T-cell (primary cell): ENCODE measurements at places on chromosomes 11 and 22.

DNA sequence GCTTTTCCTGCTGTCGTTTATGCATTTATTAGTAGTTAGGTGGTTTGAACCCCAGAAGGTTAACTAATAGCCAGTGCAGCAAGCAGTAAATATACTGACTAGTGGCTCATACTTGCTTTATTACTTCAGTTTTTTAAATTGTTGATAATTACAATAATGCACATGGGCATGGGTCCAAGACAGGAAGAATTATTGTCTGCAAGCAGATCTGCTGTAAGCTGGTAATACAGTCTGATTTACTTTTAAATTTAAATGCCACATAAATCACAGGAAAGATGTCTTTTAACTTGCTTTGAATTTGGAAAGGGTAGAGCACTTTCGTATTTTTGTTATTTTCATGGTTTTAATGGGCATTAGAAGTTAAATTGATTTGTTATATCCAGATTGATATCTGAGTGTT lies 27.1 kb downstream of the APLP2 start:
- no peak for DNase-seq

DNA sequence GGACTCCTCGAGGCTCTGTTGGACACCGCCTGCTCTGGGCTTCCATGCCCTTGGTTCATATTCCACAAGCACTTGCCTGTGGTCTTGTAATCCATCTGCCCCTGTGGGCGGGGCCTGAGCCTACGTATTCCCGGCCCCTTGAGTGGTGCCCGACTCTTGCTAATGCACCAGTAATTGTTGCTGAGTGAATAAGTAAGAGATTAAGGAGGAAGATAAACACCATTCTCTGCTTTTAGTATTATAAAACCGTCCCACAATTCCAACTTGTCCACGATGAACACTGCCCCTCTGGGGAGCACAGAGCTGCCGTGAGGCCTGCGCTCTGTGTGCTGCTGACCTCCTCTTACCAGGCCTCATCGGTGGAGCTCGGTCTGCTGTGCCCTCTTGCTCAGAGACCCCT lies 50.3 kb downstream of the MICAL2 start:
- no peak for DNase-seq

DNA sequence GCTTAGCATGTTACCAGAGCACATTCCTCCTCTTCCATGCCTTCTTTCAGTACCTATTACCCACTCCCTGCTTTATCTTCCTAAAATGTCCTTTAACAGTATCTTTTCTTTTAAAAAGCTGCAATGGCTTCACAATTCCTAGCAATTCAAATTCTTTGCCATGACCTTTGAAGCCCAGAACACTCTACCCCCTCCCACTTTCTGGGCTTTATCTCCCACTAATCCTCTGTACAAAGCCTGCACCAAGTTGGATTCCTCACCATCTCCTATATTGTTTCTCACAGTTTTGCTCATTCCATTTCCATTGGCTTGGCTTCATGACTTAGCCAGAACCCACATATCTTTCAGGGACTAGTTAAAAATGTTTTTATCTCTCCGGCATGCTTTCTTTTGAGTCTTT lies 80.9 kb downstream of the FAM76B start:
- no peak for DNase-seq

- DNase-seq: no peak
Measured at GRCh38 chr22:40218152-40218551, 40.4 kb downstream of the TNRC6B start.

- peak; percentile 17 for DNase-seq
Measured at GRCh38 chr22:34111210-34111824, 191.0 kb upstream of the LARGE1 start.

DNA sequence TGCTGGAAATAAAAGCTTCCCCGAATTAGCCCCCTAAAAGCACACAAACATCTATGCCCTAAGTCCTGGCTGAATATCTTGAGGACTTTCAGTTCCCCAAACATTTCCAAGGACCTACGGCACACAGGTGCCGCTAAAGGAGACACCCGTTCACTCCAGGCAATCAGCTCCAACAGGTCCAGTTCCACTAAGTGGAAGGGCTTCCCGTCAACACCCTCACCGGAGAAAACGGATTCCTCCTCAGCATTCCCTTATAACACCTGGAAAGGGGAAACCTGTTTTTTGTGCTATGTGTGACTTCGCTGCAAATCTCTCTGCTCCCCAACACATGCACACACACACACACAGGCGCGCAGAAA lies 3.9 kb downstream of the TENM4 start:
- no peak for DNase-seq

DNA sequence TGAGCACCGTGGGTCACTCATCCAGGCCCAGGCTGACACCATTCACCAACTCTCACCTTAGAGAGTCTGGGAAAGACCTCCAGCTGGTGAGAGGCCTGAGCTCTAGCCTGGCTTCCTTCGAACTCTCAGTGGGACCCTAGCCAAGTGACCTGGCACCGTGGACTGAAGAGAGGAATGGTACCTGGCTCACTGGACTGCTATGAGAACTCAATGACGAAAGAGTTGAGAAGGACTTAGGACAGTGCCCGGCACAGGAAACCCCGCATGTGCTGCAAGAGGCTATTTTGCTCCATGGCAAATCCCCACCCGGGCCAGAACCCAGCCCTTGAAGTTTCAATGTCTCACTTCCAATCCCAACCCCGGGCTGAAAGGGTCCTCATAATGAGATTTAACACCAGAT lies 605 bp upstream of the RAPSN start:
- no peak for DNase-seq

DNA sequence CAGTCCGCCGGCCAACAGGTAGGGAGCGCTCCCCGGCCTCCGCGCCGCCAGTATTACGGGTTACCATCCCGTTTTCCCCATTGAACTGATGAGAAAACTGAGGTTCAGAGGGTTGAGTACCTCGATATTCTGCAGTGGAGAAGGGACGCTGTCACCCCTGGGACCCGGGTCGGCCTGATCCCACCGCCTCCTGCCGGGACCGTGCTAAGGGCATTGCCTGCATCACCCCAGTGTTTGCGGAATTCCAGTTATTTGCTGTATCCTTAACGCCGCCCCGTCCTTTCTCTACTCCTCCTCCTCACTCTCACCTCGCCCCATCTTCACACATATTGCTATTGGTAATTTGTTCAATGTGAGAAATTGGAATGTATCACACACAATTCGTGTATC lies 370 bp upstream of the A4GALT start:
- no peak for DNase-seq

DNA sequence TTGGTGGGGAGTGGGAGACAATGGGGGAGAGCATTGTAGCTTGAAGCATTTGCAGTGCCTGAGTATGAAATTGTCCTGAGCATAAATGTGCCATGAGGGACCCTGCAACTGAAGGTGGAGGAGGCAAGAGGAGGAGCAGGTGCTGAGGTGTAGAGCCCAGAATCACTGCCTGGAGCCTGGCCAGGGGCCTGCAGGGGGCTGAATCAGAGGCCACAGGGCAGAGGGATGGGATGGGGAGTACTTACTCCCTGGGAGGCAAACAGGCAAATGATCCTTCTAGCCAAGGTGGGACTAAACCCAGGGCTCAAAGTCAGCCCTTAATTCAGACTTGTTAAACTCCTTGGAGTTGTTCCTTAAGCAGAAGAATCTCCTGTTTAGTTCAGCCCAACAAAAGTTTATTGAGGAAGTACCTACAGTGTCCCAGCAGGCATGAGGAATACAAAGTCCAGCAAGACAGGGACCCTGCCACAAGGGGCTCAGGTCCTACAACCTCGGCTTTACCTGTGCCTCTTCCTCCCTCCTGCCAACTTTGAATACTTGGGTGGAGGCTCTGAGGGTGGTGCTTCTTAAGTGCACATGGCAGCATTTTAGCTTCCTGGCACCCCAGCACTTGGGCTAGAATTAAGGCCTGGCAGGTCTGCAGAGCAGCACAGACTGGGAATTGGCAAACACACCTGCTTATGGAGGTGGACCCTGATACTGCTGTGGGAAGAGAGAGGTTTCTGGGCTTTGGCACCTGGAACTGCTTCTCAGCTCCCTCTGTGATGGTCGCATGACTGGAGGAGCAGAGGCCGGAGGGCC lies 20.0 kb downstream of the MICAL2 start:
- no peak for DNase-seq

- no peak for DNase-seq
Measured at GRCh38 chr11:46948378-46949131, 12.0 kb downstream of the CSTPP1 start.

DNA sequence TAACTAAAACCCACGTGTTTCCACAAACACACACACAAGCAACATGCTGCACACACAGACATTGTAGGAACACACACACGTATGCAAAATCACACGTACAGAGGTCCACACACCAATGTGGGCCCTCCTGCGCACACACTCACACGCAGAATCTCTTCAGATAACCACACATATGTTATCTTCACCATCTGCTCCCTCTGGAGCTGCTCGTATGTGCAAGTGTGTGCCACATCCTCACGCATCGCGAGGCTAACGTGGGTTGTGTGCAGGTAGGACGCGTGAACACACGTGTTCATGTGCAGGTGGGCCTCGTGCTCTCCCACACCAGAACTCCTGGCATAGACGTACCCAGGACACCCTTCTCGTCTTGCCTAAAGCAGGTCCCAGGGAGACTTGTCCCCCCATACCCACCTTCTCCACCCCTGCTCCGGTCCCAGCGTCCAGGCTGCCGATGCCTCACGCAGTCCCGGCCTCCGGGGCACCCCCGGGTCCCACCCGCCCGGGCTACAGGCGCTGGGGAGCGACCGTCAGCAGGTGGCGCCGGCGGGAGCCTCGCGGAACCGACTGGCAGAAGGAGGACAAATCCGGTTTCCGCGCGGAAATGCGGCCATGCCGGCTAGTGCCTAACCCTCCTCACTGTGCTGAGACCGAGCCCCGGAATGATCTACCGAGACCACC lies 10.3 kb upstream of the IGSF9B start:
- peak; percentile 57 for DNase-seq

DNA sequence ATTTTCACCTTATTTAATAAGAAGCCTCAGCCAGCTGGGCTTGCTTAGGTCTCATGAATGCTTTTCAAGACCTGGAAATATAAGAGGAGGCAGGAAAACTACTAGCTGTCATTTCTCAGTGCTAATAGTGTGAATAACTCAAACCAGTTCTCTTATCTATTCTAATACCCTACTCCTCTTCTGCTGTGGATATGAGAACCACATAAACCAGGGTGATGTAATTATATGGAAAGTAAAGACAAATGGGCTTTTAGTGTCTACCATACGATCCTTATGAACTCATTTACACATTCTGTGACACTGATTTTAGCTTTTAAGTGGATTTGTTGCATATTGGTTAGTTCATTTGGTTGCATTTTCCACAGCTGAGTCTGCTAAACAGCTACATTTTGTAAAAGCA lies 8.6 kb downstream of the PDGFD start:
- DNase-seq: no peak

GRCh38 chr11:123493349-123494063 lies 63.4 kb downstream of the GRAMD1B start:
- no peak for DNase-seq

- no peak for DNase-seq
Measured at GRCh38 chr22:24965822-24966626, 13.5 kb downstream of the KIAA1671 start.
